Hepatocyte (in vitro differentiated cells): ENCODE measurements at places on chromosomes 2 and 18.

DNA sequence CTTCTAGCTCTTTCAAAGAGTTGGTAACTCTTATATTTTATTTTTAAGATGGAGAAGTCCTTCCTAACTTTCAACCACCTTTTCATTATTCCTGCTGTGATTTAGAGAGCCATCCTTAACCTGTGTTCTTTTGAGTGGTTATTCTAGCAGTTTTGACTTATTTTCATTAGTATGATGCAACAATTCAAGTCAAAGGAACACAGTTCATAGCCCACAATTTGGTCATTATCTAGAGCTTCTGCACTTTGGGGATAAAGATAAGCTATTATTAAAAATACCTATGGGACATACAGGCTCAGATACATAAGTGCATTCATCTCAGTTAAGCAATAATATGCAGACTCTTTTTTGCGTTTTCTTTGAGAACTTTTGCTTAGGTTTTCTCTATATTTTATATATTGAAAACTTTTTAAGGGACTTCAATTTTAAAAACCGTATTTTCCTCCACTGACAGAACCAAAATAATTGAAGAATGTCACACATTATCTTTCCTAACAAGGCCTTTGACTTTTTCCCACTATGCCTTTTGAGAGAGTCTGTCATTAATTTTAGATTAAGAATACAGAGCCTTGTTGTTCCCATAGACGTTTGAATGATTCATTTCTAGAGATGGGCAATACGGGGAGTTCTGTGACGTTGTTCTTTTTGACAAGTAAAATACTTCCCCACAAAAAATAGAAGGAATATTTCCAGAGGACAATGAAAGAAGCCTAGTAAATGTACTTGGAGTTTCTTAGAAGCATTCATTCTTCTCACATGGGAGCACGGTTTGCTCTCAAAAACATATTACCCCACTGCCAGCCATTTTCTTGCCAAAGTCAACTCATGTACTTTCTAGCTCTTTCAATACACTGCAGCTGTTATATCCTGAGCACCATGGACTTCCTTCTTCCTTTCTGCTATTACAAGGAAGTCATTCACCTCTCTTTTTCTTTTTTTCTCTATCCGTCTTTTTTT lies 42.9 kb upstream of the RASGRP3 start:
- no peaks in the 10 kb centered on the region for H3K36me3 ChIP-seq
- no peaks in the 10 kb centered on the region for H3K27me3 ChIP-seq
- no peaks in the 10 kb centered on the region for H3K4me1 ChIP-seq
- H3K27ac ChIP-seq = no peak overlapping the region
- no peak overlapping the region for H3K4me3 ChIP-seq
- DNase-seq = no peak

DNA sequence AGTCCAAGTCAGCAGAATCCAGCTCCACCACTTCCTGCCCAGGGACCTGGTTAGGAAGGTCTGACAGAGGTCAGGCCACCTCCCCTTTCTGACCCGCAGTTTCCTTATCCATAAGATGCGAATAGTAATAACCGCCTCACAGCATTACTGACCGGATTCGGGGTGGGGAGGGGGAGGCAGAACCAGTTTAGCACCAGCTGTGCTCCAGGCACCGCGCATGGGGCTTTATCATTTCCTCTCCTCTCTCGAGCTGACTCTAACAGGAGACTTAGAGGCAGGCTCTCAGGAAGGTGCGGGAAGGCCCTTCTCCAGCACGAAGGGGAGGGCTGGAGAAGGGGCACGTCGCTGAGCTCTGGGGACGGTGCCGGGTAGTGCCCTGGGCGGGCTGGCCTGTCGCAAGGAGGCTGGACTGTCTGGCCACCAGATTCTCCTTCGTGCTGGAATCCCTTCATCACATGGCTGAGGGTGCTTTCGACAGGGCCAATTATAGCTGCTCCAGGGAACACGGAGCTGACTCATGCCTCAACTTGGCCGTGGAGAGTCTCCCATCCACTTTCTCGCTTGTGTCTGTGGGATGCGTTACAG lies 5.7 kb downstream of the EHD3 start:
- no peaks in the 10 kb centered on the region for H3K27me3 ChIP-seq
- H3K4me3 ChIP-seq = no peak overlapping the region
- H3K4me1 ChIP-seq = peaks cover 2% of the 10 kb centered on the region
- DNase-seq = no peak
- H3K36me3 ChIP-seq = no peaks in the 10 kb centered on the region

DNA sequence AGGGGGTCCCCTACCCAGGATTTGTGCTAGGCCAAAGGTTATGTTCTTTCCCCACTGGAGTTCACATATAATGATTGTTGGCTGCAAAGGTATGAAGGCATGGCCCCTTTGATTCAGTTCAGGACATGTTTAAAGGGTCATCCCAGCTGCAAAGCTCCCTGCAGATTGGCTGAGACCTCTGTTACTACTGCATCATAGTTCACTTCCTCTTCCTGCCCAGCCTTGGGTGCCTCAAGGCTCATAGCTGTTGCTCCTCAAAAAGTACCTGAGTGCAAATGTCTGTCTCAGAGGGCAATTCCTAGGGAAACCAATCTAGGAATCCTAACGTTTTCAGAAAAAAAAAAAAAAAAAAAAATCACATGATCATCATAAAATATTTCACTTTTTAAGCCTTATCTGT lies 125.1 kb downstream of the ATL2 start:
- H3K27me3 ChIP-seq = no peaks in the 10 kb centered on the region
- no peaks in the 10 kb centered on the region for H3K4me1 ChIP-seq
- H3K36me3 ChIP-seq = no peaks in the 10 kb centered on the region
- no peak overlapping the region for H3K27ac ChIP-seq
- DNase-seq = no peak

- peaks cover 31% of the 10 kb centered on the region for H3K4me1 ChIP-seq
- no peak overlapping the region for H3K4me3 ChIP-seq
- H3K27me3 ChIP-seq = no peaks in the 10 kb centered on the region
- DNase-seq = no peak
Observed at GRCh38 chr18:23229472-23229871, 94.2 kb downstream of the CABLES1 start.

DNA sequence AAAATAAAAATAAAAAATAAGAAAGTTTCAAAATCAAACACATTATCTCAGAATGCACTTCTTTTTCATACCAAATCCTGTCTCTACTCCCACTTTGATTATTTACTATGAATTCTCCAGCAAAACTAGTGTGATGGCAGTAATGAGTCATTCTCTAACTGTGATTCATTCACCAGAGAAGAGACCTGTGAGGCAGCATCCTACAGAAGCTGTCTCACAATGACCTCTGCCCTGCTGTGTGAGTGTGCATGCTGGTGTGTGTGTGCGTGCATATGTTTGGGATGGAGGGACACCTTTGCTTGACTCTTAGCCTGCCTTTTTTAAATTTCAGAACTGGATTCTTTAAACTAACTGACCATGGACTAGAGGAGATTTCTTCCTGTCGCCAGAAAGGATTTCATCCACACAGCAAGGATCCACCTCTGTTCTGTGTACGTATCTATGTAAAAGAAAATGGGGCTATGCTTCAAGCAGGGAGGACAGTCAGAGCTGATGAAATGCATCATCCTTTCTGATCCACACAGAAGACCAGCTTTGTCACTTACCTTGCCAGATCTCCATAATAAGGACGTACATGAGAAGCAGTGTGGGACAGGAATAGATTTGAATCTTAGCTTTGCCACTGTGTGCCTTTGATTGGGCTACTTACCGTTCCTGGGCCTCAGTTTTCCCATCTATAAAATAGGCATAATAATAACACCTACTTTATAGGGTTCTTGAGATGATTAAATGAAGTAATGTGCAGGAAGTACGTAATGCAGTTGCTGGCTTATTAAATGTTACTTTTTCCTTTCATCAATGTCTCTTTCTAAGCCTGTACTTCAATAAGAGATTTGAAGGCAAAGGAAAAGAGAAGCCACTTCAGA lies 31.2 kb downstream of the STAMBP start:
- H3K27me3 ChIP-seq = no peaks in the 10 kb centered on the region
- H3K27ac ChIP-seq = no peak overlapping the region
- H3K36me3 ChIP-seq = no peaks in the 10 kb centered on the region
- H3K4me1 ChIP-seq = no peaks in the 10 kb centered on the region

GRCh38 chr2:106735807-106736206 lies 150.2 kb downstream of the ST6GAL2 start:
- no peaks in the 10 kb centered on the region for H3K36me3 ChIP-seq
- DNase-seq = no peak
- H3K27me3 ChIP-seq = no peaks in the 10 kb centered on the region

DNA sequence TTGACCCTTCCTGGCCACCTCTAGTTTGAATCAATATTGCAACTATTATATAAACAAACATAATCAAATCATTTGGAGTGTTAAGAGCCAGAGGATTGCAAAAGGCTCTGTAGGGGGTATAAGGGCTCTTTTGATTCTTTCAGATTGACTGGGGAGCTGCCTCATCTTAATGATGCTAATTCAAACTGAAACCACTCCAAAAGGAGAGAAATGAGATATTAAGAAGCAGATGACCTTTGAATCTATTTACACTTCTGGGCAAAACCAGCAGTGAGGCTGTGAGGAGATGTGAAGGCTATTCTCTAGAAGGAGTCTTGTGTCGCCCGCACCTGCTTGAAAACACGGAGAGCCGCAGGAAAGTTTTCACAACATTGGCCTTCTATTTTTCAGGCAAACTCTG lies 311.2 kb upstream of the CRIM1 start:
- H3K36me3 ChIP-seq = no peaks in the 10 kb centered on the region
- no peak for DNase-seq
- no peak overlapping the region for H3K27ac ChIP-seq

GRCh38 chr2:32562906-32563305 lies 64.9 kb upstream of the TTC27 start:
- no peak for DNase-seq
- no peaks in the 10 kb centered on the region for H3K36me3 ChIP-seq
- H3K4me3 ChIP-seq = no peak overlapping the region

- H3K27me3 ChIP-seq = no peaks in the 10 kb centered on the region
- peaks cover 4% of the 10 kb centered on the region for H3K4me1 ChIP-seq
- H3K4me3 ChIP-seq = no peak overlapping the region
- no peak overlapping the region for H3K27ac ChIP-seq
Observed at GRCh38 chr2:237818066-237818473, 19.5 kb downstream of the RBM44 start.

- H3K27me3 ChIP-seq = no peaks in the 10 kb centered on the region
- H3K27ac ChIP-seq = no peak overlapping the region
- DNase-seq = no peak
- H3K4me1 ChIP-seq = peaks cover 23% of the 10 kb centered on the region
- H3K36me3 ChIP-seq = no peaks in the 10 kb centered on the region
Observed at GRCh38 chr2:20440001-20440560, 6.8 kb upstream of the RHOB start.

- H3K27me3 ChIP-seq = no peaks in the 10 kb centered on the region
- no peaks in the 10 kb centered on the region for H3K4me1 ChIP-seq
- H3K36me3 ChIP-seq = no peaks in the 10 kb centered on the region
- no peak for DNase-seq
Observed at GRCh38 chr2:225841314-225841713, 441.8 kb downstream of the NYAP2 start.

DNA sequence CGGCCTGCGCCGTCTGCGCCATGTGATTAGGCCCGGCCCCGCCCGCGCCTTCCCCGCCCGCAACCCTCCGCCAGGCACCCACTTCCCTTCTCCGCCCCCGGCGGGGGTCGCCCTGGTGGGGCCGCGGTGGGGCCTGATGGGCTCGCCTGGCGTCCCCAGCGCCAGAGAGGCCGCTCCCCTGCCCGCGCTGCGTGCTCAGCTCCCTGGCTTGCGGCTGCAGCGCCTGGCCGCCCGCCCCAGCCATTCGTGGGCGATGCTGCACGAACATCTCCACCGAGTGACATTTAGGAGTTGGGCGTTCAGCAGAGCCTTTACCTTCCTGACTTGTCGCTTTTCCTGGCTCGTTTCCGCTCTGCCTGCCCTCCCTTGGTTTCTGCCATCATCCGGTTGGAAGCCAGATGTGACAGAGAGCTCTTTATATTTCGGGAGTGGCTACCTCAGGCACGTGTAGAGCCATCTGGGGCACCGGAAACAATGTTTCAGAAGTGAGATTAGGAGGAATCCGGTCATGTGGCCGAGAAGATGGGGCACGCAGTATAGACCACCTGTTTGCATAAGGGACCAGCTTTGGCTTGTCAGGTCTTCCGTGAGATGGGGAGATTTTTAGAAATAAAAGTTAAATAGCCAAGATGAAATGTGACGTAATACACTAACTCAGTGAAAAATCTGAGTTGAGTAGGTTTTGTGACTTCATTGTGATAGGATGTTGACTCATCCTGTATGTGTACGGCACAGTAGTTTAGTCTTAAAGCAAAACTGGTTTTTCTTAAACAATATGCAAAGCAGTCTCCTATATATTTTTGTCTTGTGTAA lies 1.2 kb downstream of the GLS start:
- peaks cover 4% of the 10 kb centered on the region for H3K4me1 ChIP-seq
- H3K27me3 ChIP-seq = no peaks in the 10 kb centered on the region
- DNase-seq = peak; percentile 63

GRCh38 chr2:201470821-201471731 lies 19.5 kb downstream of the STRADB start:
- no peak overlapping the region for H3K27ac ChIP-seq
- no peaks in the 10 kb centered on the region for H3K27me3 ChIP-seq
- no peak overlapping the region for H3K4me3 ChIP-seq
- DNase-seq = no peak

DNA sequence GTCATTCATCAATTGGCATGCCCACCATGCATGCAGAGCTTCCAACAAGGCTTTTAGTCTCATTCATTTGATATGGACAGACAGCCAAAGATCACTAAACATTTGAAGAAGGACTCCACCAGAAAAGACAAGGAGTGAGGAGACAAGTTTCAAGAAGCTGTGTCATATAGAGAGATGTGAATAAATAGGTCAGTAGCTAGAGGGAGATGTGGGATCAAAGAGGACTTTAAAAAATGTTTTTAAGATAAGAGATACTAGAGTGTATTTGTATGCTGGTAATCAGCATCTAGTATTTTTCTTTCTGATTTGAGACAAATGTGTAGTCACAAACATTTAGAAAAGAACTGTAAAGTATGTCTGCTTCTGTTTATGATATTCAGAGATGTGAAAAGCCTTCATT lies 48.5 kb downstream of the ANTXR1 start:
- H3K27me3 ChIP-seq = no peaks in the 10 kb centered on the region
- no peaks in the 10 kb centered on the region for H3K36me3 ChIP-seq
- H3K27ac ChIP-seq = no peak overlapping the region
